Stimulated activated CD8-positive, alpha-beta memory T cell treated with anti-CD3 and anti-CD28 coated beads, Interleukin-15, amount 100 ng/mL, for 48 hours (primary cell): ENCODE measurements at places on chromosomes 6 and 20.

GRCh38 chr6:44064089-44064947 lies 62.9 kb downstream of the MRPL14 start:
- peak; percentile 26 for DNase-seq

DNA sequence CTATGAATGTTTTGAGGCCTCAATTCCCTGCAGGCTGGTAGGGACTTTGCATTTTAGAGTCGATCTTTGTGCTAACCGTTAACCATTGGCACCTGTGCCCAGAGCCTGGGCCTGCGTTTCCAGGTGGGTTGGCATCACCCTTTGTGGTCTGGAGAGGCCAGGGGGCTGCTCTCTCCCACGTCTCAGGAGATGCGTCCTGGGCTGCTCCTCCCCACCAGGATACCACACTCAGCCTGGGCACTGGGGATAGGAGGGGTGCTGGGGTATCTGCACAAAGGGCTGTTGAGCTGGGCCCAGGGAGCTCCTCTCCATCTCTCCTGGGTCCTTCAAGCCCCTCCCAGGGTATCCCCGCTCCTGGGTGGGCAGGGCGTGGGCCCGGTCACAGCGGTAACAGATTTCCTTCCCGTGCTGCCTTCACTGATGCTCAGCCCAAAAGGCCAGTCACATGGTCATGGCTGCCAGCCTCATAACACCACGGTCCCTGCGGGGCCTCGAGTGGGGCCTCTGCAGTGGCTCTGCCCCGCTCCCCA lies 266.2 kb downstream of the TAF4 start:
- no peak for DNase-seq

DNA sequence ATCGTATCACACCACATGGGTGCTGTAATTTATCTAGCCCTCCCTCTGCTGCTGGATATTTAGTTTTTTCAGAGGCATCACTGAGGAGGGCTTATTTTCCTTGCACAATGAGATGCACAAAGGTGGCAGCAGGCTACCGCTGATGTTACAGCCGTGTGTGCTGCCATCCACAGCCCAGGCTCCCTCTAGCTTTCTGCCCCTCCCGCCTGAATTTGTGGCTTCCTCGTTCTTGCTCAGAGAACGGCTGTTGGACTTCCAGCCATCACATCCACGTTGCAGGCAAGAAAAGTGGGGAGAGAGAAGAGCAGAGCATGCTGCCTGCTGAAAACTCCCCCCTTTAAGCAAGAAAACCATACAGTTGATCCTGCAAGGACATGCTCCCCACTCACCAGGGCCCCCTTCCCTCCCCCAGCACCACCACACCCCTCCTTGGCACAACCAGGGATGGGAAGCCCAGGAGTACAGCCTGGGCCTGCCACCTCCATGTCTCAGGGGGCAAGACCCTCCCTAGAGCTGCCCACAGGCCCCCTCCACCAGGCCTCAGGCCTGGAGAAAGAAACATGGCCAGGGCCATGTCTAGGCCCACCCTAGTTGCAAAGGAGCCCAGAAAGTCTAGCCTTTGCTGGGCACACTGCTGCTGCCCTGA lies 102.6 kb downstream of the MRPL14 start:
- DNase-seq: no peak

DNA sequence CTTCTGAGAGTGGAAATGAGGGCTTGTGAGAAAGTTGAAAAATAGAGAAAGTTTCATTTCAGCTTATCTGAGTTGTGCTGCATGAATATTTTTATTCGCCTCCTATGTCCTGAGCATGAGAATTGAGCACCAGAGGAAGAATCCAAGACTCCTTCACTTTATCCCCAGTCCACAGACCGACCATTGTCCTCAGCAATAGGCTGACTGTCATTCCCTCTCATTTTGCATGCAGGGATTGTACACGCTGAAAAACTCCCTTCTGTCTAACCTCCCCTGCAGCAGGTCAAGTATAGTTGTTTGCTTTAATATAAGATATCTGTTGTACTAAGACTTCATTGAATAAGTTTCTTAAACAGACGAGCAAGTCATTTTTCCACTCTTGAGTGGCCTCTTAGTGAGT lies 437.6 kb downstream of the PRKN start:
- DNase-seq: no peak

DNA sequence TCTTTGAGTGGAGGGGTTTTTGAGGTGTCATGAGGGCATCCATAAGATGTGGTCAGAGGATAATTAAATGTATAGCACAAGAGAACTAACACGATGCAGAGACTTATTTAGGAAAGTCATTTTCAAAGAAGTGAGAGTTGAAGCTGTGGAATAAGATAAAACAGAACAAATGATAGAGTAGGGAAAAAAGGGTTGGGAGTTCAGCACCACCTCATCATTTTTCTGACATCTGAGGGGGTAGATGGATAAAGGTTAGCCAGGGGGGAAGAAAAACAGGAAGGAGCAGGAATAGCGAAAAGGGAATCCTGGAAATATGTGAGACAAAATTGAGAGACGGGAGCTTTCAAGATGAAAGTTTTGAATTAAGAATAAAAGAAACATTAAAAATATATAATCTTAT lies 434.2 kb downstream of the NKAIN2 start:
- no peak for DNase-seq

DNA sequence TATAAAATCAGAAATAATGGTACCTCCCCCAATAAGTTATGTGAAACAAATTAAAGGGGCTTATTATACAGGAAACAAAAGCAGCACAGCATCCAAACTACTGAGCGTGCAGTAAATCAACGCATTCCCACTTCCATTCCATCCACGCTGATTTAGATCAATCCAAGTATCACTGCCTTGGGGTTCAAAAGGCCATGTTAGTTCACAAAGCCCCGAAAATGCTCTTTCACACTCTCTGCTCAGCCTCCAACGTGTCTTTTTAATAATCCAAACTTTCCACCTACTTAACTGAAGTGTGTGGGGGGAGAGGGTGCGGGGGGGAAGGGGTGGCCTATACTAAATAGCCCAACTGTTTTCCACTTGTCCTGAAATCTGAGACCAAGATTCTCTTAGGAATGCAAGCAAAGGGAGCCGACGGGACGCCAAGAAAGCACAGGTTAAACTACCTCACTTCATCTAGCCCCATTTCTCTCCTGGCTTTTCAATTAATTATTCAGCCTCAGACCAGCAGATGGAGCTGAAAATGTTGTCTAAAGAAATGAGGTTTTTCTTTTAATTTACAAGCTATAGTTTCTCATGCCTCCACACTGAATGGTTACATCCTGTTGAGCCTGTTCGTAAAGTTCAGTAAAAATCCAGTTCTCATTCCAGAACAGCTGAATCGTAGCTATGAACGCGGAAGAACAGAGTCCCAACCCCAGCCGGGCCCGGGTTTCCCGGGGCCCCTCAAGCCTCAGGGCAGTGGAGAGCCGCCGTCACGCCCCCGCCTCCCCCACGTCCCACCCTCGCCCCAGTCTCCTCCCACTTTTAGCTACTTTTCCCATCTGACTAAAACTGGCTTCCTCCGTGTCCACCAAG lies 1.0 kb upstream of the NXT1 start:
- peak; percentile 63 for DNase-seq

DNA sequence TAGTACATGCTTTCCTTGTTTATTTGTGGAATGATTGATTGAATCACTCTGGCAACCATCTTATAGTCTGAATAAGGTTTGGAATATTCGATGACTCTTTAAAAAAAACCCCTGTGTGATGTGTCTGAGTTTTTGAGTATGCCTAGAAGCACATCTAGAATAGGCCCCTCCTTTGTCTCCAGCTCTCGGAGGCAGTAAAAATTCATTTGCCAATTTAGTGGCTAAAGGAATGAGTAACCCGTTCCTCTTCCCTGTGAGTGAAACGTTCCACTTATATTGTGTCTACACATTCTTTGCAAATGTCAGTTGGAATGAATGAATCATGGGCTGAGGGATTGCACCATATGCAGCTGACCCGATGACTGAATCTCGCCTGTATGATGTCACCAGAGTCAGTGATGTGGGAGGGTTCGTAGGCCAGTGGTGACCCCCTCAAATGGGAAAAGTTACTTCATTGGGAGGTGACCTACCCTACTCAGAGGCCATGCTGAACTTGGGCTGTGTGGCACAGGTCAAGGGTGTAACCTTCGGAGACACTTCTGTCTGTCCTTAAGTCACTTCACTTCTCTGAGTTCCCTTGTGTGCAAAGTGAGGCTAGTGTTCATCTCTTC lies 21.6 kb downstream of the MOCS3 start:
- DNase-seq: peak; percentile 47

DNA sequence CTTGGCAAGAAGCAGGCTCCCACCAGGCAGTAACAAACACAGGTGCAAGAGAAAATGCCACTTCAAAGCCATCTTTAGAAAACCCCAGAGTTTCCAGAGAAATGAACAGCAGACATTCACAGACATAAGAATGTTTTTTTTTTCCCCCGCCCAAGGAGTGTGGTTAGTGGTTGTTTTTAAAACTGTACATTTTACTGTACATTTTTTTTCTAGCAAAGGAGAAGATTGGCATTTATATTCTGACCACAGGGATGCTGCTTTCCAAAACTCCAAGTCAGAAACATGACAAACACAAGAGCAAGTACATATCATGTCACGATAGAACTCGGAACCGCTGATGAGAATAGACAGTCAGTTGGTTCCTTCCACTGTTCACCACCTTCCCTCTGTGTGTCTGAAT lies 197.9 kb downstream of the LRFN2 start:
- DNase-seq: no peak

DNA sequence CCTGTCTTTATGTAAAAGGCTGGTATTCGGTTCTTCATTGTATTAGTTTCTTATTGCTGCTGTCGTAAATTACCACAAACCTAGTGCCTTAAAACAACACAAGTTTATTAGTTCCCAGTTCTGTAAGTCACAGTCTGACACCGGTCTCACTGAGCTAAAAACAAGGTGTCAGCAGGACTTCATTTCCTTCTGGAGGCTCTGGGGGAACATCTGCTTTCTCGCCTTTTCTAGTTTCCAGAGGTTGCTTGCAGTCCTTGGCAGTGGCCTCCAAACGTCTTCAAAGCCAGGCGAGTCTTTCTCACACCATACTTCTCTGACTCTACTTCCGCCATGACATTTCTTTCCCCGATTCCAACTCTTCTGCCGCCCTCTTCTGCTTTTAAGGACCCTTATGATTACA lies 43.0 kb upstream of the ZFAND3 start:
- no peak for DNase-seq

- DNase-seq: no peak
These were observed 15.4 kb downstream of the IGF2R start for GRCh38 chr6:159984268-159984786.

GRCh38 chr20:61320691-61321425 lies 68.8 kb downstream of the CDH4 start:
- DNase-seq: no peak

DNA sequence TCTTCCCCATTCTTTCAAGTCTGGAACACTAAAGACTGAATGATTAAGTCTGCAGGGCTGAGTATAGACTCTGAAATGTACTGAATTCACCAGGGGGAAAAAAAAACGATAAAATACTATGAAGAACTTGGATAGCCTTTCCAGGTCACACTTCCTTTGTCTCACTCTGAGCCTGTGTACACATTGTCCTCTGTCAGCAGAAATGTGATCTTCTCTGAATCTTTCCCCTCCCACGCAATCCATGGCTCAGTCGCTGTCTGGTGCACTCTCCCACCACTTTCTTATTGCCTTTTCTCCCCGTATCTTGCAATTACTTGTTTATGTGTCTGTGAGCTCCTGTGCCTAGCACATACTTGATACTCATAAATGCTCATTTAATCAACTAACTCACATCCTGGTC lies 212.6 kb upstream of the RSPO3 start:
- DNase-seq: no peak

- DNase-seq: no peak
These were observed 6.1 kb downstream of the FOXQ1 start for GRCh38 chr6:1318036-1318435.

DNA sequence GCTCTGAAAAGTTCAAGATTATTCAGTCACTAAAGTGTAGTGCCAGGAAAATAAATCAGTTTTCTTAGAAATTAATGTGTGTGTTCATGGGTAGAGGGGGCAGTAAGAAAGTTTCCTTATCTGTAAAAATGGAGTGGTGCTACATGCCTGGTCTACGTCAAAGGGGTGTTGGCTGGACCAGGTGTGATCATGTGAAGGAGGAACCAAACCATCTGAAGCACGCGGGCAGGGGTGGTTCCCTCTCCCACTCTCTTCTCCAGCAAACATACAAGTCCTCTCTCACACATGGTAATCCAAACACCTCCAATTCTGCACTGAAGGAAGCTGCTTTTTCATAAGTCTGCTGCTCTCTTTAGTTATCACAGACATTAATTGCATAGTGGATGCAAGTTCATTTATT lies 63.1 kb downstream of the CLIC5 start:
- no peak for DNase-seq

DNA sequence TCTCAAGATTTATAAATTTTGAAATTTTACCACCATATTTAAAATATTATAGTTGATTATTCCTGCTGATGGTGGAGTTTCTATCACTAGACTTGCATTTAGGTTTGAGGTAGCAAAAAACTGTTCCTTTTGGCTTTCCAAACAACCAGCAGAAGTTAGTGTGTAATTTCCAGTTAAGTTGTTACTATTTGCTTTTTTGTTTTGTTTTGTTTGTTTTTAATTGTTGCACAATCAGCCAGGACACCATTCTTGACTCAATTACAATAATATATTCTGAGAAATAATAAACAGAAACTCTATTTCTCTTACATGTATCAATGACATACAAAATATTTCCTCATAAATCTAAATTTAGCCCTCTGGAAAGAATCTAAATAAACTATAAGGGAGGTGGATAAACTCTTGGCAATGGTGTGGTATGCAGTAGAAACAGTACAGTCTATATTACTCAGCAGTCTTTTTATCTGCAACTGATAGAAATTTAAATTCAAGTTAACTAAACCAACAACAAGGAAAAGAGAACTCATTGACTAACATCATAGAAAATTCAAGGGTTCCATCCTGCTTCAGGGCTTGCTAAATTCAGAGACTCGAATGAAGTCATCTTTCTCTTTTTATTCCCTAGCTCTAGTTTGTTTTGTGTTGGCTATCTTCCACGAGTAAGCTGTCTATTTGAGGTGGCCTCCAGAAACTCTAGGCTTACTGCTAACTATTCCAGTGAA lies 19.4 kb upstream of the COL19A1 start:
- no peak for DNase-seq

DNA sequence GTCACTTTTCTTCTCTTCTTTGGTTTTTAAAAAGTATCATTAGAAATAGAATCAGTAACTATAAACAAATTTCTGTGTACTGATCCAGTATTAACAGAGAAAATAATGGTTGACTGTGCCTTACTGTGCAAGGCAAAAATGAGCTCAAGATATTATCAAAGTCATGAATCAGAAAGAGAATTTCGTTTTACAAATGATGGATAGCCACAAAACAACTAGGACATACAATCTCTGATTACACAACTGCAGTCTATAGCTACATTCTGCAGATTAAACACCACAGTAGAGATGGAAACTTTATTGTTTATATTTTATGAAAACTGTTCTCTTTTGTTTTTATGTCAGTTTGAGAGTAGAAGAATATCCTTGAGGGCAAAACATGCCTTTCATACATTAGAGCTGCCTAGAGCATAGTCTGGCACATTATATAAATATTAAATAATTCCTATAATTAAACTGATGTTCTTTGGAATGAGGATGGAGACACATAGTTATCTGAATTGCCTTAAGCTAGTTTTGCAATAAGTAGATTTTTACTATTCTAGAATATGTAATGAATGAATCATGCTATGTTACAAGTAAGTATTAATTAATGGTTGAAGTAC lies 333.1 kb downstream of the LAMA2 start:
- no peak for DNase-seq
